NCI-H524 (cell line): ENCODE measurements at places on chromosomes 2 and 18.
A peak's percentile ranks its signal among the peaks of the same experiment; 100 is the strongest.

DNA sequence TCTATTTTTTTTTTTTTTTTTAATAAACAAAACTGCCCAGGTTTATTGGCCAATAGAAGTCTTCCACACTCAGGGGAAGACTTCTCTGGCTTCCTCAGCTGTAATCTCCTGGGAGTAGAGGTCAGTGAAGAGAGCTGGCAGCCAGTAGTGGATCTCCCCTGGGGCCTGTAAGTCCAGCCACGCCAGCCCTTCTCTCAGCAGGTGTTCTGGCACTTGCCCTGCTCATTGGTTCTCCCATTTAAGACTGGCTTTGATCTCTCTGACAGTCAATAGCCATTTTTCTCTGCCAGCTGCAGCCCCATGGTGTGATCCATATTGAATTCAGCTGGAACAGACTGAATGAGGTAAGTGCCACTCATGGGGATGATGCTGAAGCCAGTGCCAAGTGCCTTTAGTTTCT lies 170.6 kb upstream of the SPHKAP start:
- peak; percentile 87 for DNase-seq

DNA sequence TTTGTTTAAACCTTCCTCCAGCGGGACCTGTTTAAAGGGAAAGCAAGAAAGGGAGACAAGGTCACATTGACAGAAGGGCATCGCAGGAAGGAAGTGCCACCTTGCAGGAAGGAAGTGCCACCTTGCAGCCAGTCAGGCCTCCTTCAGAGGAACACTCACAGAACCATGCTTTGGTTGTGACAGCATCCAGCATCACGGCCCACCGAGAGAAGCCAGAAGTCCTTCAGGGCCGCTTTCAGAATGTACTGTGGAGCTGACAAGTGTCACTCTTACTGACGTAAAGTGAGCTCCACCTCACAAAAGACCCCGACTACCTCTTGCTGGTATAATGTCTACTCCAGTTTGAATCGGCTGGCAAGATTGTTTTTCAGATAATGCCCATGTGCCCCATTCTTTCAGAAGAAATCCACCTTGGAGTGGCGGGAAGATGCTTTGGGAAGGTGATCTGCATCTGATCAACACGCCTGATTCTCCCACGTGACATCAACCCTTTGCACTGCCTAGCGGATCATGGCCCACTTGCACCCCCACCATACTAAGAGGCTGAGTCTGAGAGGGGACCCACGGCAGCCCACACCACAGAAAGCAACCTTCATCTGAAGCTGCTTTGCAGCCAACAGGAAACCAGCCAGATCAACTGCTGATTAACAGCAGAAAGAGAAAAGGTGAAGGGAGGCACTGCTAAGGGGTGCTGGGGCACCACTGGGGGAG lies 99.8 kb downstream of the UXS1 start:
- no peak for DNase-seq

- DNase-seq, result no peak
These were observed 821.1 kb downstream of the TRIB2 start for GRCh38 chr2:13537771-13538349.

DNA sequence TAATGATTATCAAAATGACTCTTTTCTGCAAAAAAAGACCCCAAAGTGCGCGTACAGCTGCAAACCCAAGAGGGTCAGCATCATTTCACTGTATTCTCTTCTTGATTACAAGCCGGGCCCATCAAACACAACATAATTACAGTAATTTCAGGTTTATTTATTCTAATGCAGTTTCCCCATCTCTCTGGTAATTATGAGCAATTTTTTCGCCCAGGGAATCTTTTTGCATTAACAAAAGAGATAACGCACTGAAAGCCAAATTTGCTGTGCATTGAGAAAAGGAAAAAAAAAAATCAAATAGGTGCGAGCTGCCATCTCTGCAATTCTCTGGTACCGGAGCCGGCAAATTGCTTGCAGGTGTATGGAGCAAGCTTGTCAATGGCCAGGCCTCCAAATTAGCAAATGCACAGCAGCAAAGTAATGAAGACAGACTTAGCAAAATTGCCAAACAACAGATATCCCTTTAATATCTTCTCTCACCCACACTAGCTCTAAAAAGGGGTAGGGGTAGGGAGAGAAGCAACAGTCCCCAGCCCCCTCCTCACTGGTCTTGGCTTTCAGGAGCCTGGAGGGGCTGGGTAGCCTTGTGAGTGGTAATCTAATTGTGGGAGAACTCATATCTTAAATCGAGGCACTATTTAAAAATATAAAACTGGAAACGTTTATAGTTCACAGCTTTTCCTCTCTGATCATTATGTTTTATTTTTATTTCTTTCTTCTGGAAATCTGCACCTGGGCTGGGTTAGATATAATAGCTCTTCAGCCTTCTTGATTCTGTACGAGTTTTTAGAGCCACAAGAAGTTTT lies 6.7 kb downstream of the DLX1 start:
- no peak for DNase-seq

DNA sequence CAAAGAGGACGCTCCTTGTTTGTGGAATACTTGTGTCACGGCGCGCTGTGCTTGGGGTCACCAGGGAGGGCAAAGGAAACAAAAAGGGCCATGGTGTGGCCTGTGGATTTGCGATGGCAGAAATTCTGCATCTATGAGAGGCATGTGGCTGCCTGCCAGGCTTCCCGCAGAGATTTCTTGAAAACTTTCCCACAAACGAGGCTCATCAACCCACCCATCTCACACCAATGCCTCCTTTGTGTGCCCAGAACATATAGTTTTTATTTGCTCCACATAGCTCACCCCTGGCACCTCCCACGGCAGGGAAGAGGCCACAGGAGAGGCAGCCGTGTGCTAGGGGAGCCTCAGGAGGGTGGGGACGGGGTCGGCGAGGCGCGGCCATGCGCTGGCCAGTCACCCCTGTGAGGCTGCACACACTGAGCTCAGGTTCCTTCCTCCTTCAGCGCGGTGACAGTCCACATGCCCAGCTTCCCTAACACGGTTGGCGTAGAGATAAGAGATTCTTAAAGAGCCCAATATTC lies 100.3 kb downstream of the MBP start:
- DNase-seq, result no peak

DNA sequence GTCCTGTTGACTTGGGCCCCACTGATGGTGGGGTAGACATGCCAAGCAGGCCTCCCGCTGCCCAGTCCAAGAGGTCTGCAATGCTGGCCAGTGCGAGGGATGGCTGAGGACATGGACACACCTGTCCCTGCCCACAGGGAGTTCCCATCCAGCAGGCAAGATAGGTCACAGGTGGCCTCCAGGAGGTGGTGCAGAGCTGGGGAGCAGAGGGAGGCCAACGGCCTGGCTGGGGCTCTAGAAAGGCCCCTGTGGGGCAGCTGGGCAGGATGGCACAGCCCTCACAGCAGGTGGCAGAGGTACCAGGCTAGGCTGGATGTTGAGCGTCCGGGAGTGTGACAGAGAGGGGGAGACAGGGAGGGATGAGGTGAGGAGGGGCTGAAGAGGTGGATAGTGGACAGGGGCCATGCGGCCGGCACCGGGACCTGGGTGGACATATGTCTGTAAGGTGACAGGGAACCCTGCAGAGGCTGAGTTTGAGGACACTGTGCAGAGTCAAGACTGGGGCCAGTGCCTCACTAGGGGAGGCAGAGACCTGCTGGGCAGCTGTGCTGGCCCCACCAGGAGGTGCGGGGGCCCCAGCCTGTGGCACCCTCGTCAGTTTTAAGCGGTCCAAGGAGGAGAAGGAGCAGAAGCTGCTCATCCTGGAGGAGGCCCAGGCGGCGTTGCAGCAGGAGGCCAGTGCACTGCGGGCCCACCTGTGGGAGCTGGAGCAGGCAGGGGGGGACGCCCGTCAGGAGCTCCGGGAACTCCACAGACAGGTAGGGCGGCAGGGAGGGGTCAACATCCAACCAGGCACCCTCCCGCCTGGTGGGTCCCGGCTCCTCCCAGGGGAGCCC lies 34.3 kb upstream of the SNED1 start:
- no peak for DNase-seq

GRCh38 chr2:180657054-180657453 lies 323.4 kb upstream of the UBE2E3 start:
- no peak for DNase-seq

GRCh38 chr2:170147576-170147975 lies 30.4 kb upstream of the MYO3B start:
- DNase-seq, result no peak

- no peak for DNase-seq
These were observed 23.0 kb downstream of the SCN1A start for GRCh38 chr2:166104773-166105172.

- DNase-seq, result no peak
These were observed 37.0 kb downstream of the GCG start for GRCh38 chr2:162115076-162115475.
